Urinary bladder (tissue), 4 donors: ENCODE measurements at places on chromosomes 4 and X. TPM values are rescaled to one million over a fixed set of nuclear protein-coding genes. Genes with fewer than 3 reads are reported as not detected.

GRCh38 chrX:155086202-155086840 lies 15.0 kb downstream of the BRCC3 start:
- no peak for DNase-seq

- DNase-seq = no peak
Measured at GRCh38 chrX:30800901-30801300, 88.2 kb downstream of the TAB3 start.

DNA sequence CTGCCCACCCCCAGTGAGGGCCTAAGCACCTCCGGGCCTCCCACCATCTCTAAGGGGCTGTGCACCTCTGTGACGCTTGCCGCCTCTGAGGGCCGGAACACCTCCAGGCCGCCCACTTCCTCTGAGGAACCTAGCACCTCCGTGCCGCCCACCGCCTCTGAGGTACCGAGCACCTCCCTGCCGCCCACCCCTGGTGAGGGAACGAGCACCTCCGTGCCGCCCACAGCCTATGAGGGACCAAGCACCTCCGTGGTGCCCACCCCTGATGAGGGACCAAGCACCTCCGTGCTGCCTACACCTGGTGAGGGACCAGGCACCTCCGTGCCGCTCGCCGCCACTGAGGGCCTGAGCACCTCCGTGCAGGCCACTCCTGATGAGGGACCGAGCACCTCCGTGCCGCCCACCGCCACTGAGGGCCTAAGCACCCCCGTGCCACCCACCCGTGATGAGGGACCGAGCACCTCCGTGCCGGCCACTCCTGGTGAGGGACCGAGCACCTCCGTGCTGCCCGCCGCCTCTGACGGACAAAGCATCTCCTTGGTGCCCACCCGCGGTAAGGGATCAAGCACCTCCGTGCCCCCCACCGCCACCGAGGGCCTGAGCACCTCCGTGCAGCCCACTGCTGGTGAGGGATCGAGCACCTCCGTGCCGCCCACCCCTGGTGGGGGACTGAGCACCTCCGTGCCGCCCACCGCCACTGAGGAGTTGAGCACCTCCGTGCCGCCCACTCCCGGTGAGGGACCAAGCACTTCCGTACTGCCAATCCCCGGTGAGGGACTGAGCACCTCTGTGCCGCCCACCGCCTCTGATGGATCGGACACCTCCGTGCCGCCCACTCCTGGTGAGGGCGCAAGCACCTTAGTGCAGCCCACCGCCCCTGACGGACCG lies 977 bp downstream of the MAGEE1 start:
- no peak for DNase-seq

DNA sequence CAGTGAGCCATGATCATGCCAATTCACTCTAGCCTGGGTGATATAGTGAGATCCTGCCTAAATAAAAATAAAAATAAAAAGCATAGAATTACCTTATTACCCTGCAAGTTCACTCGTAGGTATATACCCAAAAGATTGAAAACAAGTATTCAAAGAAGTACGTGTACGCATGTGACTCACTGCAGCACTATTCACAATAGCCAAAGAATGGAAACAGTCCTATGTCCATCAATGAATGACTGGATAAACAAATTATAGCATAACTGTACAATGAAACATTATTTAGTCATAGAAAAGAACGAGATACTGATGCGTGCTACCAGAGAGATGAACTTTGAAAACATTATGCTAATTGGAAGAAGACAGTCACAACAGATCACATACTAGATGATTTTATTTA lies 204.6 kb upstream of the DIAPH2 start:
- no peak for DNase-seq

GRCh38 chrX:70038515-70038914 lies 11.2 kb downstream of the AWAT2 start:
- no peak for DNase-seq

- DNase-seq = no peak
Measured at GRCh38 chr4:91497892-91498291, 805.9 kb upstream of the GRID2 start.

Gene STOX2
- total RNA-seq = 35.7 TPM

Gene MTNR1A
- 1.9 TPM for total RNA-seq
